ENCODE measurements at places on chromosomes 16 and 17.

DNA sequence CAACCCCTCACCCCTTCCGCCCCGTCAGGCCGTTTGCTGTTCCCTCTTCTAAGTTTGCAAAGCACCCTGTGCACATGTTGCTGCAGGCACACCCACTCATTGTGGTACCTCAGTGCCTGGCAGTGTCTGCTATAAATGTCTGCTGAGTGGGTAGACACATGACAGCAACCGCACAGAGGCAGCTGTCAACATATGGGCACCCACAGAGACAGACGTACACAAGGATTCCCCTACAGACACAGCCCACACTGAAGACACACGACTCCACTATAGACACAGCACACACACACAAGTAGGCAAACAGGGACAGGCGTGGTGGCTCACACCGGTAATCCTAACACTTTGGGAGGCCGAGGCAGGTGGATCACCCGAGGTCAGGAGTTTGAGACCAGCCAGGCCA is 17.8 kb upstream of the CRK start:
- DNase-seq = no peak

DNA sequence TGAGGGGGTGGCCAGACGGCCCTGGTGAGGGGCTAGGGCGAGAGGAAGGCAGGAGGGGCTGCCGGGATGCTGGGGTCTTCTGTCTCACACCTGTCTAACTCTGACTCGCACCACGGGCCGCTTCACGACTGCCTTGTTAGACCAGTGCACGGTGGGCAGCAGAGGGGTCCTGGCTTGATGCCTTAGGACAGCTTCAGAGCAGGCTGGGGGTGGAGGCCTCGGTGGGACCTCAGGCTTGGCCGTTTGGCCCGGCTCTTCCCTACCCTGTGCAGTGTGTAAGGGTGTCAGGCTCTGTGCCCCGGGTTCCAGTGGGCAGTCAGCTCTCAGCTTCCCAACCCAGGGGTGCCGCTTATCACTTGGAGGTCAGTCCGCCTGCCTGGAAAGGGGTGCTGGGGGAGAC is 100.7 kb downstream of the OR1D5 start:
- no peak for DNase-seq

DNA sequence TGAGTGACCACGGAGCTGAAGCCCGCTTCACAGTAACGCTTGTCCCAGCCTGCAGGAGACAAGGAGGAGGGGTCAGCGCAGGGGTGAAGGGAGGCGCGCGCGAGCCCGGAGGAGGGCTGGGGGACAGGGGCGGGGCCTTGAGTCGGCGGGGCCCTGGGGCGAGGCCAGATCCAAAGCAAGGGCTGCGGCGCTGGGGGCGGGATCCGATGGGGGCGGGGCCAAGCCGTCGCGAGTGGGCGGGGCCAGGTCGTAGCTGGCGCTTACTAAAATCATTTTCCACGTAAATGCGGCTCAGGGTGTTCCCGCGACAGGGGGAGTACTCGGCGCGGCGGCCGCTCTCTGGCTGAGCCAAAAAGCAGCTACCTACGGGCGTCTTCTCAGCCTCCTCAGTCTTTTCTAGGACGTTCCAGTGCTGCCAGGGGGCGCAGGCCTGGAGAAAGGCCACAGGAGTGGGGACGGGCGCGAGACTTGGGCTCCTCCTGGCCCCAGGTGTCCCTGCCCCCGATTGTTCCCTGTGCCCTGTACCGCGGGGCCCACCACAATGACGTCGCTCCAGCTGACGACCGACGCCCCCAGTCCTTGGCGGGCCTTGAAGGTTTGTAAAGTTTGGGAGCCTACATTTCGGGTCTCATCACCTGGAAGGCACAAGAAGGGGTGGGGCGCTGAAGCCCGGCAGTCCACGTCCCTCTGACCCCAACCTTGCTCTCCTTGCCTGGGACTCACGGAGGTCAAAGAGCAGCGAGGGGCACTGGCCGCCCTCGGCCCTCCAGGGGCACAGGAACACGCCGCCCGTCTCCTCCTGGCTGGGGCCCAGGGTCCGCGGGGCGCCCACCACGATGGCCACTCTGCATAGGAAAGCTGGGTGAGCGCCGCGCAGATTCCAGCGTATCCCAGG is 3.9 kb downstream of the ITGA2B start:
- peak; percentile 74 for DNase-seq

- no peak for DNase-seq
These were observed 16.8 kb downstream of the TMEM94 start for GRCh38 chr17:75473246-75473645.

DNA sequence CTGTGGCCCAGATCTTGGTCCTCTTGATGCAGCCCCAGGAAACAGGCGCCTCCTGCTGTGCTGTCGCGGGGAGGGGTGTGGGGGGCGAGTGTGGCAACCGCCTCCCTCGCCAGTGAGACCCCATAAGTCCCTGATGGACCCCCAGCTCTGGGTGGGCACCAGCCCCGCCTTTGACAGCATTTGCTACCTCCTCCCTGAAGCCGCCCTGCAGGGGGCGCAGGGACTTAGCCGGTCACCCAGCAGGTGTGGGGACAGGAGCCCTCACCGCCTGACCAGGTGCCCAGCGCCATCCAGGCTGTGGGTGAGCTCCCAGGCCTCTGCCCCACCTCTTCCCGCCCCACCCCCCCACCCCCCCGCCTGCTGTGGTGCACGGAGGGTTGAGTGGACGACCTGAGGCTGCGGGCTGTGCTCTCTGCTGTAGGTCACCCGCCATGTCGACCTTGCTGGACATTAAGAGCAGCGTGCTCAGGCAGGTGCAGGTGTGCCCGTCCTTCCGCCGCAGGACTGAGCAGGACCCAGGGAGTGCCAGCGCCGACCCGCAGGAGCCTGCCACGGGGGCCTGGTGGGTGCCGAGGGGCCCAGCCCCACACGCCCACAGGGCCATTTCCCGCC is 4.8 kb downstream of the BAIAP3 start:
- DNase-seq = no peak

DNA sequence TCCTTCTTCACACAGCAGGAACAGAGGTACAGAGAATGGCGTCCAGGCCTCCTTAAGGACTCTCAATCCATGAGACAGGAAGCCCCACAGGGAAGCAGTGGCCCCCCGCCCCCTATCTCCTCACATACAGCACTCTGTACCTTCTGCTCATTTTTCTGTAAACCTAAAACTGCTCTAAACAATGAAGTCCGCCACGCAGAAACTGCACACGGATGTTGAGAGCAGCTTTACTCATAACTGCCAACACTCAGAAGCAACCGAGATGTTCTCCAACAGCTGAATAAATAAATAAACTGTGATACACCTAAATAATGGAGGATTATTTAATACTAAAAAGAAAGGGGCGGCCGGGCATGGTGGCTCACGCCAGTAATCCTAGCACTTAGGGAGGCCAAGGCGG is 9.9 kb downstream of the TBC1D16 start:
- DNase-seq = no peak

GRCh38 chr16:77467821-77468335 is 33.0 kb upstream of the ADAMTS18 start:
- no peak for DNase-seq

- peak; percentile 85 for DNase-seq
These were observed 15.0 kb downstream of the UTP18 start for GRCh38 chr17:51275381-51275780.

GRCh38 chr17:74212209-74212912 is 1.0 kb upstream of the TTYH2 start:
- peak; percentile 33 for DNase-seq

- DNase-seq = no peak
These were observed 13.2 kb downstream of the TMEM100 start for GRCh38 chr17:55709440-55709839.

DNA sequence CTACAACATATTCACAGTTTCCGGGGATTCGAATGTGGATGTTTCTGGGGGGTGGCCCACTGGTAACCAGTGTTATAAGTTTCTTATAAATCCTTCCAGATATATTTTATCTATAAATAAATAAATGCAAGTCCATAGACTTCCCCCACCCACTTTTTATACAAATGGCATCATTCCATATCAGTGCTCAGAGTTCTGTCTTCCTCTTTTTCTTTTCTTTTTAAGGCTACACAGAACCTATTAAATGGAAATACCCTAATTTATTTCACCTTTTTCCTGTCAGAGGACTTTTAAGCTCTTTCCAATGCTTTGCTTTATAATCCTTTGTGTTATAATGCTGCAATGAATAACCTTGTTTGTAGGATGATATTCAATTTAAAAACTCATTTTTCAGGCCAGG is 3.8 kb downstream of the LGALS9 start:
- no peak for DNase-seq

- DNase-seq = no peak
These were observed 90.5 kb upstream of the ZNF750 start for GRCh38 chr17:82930043-82930923.

DNA sequence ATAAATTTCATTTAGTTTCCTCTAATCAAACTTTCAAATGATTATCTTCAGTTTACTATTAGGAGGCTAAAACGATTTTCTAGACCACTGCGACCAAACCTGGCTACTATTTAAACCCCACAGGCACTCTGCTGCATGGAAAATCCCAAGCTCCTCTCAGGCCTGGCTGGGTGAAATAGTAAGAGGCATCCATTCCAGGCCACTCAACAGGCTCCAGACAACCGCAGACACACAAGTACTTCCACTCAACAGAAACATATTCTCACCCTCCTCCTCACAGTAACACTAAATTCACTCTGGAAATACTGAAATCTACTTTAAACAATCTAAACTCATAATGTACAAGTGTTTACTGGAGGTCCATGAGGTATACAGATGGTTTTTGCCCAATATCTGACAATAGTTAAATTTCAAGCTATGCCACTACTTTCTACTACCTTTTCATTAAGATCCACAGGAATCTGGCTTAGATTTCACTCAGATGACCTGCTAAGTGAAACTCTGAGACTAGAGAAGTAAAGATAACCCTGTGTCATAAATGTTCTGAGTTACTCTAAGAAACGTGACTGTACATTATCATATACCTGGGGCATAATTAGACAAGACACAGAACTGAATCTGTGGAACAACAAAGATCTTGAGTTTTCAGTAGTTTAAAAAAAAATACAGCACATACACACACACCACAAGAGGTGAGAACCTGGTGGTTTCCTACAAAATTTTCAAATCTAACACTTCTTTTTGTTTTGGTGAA is 10.4 kb downstream of the VPS53 start:
- no peak for DNase-seq

GRCh38 chr16:86093801-86094750 is 195.1 kb downstream of the IRF8 start:
- no peak for DNase-seq

GRCh38 chr16:48201515-48202201 is 42.4 kb upstream of the LONP2 start:
- DNase-seq = no peak

GRCh38 chr17:59107306-59107670 is 608 bp upstream of the TRIM37 start:
- DNase-seq = no peak

- DNase-seq = no peak
These were observed 31.9 kb upstream of the ACSF3 start for GRCh38 chr16:89061590-89062380.

DNA sequence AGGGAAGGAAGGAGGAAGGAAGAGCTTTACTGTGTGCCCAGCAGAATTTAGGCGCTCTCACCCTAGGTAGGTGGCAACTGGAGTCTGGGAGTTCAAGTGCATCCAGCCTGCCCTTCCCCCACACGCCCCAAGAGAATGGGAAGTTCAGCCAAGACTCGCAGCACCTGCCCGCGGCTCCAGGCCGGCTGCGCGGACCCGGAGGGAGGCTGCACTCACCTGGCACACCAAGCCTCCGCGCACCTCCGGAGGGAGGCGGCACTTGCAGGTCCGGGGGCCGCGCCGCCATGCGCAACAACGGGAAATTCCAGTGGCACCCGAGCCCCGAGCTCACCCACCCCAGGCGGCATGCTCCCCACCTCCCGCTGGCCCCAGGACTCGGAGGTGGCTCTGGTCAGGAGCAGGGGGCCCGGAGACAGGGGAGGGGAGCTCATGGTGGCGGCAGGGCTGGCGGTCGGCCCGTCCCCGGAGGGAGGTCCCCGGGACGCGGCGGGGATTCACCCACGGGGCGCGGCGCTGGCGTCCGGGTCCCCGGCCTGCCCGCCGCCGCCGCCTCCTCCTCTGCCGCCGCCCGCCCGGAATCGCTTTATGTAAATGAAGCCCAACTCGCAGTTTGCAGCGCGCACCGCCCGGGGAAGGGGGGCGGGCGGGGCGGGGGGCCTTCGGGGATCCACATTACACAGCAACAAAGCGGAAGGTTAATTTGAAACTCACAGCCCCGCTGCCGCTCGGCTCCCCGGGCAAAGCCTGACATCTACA is at the start of gene ZFHX3:
ZFHX3 (minus strand) TSS at position 593 of the 756 bp plus-strand sequence. CDS start 87,983 bp downstream, outside the sequence.
- DNase-seq = peak; percentile 65

GRCh38 chr17:13417381-13417950 is 184.3 kb downstream of the HS3ST3A1 start:
- DNase-seq = no peak

DNA sequence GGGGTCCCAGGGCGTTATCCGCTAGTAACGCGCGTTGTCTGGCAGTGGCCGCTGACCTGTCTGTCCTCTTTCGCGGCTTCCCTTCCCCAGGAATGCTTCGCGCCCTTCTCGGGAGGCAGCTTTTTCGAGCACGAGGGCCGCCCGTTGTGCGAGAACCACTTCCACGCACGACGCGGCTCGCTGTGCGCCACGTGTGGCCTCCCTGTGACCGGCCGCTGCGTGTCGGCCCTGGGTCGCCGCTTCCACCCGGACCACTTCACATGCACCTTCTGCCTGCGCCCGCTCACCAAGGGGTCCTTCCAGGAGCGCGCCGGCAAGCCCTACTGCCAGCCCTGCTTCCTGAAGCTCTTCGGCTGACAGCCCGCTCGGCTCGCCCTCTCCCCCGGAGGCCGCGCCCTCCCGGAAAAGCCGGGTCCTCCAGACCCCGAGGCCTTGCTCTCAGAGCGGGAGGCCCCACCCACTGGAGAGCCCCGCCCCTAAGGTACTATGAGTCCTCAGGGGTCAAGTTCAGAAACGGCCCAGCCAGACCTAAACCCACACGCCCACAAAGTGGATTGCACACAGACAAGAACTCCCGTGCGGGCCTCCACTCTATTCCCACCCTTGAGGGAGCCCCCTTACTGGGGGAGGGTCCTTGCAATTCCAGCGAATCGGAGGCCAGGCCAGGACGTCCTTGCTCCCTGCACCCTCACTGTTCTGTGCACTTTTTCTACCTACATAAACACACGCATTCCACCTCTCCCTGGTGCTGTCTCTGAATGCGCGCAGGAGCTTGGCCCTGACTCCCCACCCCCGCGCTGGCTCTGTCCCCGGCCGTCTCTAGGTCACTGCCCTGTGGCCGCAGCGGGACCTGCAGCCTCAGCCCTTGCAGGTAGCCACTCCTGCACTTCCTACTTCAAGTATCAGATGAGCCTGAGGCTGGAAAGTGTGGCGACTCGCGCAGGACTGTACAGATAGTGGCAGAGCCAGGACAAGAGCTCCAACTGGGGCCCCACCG is 5.4 kb upstream of the SLC5A2 start:
- DNase-seq = no peak

- no peak for DNase-seq
These were observed 53.1 kb upstream of the ATF7IP2 start for GRCh38 chr16:10332775-10333174.

- DNase-seq = no peak
These were observed 9.7 kb downstream of the SLC6A2 start for GRCh38 chr16:55665511-55665910.
